ENCODE measurements at places on chromosomes 1 and 21.

DNA sequence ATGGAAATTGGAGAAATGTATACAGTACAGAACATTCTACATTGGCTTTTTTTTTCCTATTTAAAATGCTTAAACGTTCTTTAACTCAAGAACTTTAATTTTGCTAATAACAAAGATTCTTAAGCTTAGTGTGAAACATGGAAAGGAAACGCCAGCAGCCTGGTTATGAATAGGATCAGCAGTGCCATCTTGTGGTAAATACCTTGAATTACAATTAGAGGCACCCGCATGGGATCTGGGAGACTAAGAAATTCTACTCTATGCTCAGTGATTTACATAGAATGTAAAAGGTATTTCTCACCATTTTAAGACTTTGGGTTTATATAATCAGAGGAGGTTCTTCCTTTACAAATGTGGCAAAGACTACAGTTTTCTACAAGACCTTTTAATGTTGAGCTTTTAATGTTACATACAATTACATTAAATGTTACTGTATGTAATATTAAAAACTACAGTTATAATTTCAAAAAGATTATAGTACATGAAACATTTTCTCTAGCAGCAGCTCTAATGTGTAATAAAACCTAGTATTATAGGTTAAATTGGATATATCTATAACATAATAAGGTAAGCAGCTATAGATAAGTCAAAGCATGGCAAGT, 32.1 kb upstream of the APOBEC4 start:
- peak; percentile 15 for DNase-seq

DNA sequence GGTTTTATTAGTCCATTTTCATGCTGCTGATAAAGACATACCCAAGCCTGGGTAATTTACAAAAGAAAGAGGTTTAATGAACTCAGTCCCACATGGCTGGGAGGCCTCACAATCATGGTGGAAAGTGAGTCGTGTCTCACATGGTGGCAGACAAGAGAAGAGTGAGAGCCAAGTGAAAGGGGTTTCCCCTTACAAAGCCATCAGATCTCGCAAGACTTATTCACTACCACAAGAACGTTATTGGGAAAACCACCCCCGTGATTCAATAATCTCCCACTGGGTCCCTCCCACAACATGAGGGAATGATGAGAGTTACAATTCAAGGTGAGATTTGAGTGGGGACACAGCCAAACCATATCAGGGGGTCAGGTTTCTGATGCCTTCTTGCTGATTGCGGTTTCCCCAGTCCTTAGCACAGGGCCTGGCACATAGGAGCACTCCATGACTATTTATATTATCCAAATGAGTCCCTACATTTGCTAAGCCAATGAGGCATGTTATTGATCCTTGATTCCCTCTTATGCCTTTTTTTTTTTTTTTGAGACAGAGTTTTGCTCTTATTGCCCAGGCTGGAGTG, 35.3 kb upstream of the PAXBP1 start:
- DNase-seq, result peak; percentile 44

- no peak for DNase-seq
Observed at GRCh38 chr1:20719871-20720620, 2.2 kb upstream of the KIF17 start.

DNA sequence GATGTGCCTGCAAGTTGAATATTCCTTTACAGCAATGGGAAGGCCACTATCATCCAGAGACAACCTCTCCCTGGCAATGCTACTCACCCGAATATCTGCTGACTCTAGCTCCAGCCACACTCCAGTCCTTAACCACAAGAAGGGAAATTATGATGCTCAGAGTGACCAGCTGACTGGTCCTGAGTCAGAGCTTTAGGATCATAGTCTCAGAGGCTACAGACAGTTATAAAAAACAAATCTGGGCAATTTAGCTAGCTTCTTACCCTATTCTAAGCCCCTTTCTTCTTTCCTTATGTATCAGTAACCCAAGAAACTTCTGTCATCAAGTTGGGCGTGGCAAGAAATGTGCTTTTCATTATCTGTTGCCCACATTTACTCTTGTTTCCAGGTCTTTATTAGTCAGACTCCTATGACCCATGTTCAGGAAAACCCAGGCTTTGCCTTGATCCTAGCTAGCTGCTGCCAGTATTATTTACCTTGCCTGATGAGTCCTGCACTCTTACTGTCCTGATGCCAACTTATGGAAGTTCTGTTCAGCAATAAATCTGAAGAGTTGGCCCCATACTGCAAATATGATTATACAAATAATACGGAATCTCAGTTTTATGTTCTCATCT, 207.0 kb downstream of the TTLL7 start:
- no peak for DNase-seq

DNA sequence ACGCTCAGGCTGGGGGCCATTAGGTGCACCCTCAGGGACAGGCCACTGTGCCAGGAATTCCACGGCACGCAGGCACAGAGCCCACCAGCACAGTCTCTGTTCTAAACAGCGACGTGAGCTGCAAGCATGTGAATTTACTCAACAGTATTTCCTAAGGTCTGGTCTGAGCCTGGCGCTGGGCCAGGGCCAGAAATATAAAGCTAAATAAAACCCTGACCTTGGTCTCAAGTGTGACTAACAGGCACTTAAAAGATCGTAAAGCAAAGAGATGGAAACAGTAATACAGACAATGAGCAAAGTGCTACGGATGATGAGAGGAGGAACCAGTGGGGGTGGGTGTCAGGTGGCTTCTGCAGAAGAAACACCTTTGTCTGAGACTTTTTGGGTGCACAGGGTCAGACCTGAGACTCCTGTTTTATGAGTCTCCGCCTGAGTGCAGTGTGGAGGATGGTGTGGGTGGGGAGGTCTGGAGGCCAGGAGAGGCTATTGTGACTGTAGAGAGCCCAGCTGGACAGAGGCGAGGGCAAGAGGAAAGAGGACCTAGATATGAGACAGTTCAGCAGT, 53.4 kb upstream of the EDN2 start:
- DNase-seq, result no peak

- DNase-seq, result no peak
Observed at GRCh38 chr1:79322511-79323027, 316.0 kb upstream of the ADGRL4 start.

GRCh38 chr1:26434161-26434752, 2.1 kb downstream of the DHDDS start:
- no peak for DNase-seq
